NCI-H2107 (cell line): ENCODE measurements at places on chromosomes 11 and 22.

DNA sequence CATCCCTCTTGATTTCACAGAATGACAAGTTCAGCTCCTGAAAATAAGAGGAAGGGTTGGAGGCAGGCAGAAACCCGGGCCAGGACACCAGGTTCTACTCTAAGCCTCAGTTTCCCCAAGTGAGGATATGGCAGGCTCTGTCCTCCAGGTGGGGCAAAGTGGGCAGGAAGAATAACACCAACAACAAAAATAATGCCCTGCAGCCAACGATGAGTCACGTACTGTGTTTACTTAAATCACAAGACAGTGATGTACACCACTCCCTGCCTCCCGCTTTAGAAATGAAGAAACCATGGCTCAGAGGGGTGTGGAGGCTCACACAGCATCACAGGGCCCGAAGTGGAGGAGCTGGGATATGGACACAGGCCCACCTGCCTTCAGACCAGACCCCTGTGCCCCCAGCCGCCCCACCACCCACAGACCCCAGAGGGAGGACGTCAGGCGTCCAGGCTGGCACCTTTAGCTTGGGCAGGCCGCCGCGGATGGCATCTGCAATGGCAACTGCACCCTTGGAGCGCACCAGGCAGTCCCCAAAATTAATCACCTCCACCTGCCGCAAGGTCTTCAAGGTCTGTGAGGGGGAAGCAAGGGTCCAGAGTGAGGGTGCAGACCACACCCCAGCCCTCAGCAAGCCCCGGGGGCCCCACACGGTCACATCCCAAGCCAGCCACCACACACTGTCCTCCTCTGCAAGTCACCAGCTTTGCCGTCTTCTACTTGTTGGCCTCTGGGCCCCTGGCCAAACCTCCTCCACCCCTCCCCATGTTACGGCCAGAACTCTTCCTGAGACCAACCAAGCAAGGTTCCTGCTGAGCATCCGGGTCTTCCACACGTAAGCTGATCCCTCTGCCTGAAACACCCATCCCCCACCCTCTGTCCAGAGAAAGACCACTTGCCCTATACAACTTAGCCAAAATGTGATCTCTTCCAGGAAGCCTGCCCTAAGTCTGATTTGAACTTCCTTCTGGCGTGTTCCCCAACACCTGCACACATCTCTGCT lies 15.8 kb upstream of the CHADL start:
- DNase-seq, result no peak

DNA sequence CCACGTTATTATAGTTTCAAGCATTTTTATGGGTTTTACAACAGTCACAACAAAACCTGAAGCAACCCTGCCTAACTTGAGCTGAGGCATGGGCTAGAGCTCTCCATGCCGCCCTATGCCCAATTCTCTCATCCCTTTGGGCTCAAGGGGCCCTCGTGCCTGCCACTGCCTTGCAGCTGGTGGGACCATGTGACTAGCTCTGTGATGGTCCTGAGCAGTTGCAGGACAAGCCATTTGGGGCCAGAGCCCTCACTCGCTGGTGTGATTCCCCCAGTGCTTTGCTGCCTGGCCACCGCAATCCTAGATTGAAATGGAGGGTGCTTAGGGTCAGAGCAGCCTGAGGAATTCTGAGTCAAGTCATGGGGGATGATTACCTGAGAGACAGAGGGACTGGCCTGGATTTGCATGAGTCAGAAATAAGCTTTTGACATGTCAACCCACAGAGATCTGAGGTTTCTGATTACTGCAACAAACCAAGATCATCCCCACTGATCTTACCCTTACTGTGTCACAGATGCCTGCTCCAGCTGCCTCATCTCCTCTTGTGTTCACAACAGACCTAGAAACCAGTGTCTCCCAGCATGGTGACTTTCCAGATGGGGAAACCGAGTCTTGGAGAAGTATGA lies 323.7 kb downstream of the BRD1 start:
- no peak for DNase-seq

- DNase-seq, result no peak
Measured at GRCh38 chr11:1461826-1462697, 24.5 kb downstream of the MOB2 start.

DNA sequence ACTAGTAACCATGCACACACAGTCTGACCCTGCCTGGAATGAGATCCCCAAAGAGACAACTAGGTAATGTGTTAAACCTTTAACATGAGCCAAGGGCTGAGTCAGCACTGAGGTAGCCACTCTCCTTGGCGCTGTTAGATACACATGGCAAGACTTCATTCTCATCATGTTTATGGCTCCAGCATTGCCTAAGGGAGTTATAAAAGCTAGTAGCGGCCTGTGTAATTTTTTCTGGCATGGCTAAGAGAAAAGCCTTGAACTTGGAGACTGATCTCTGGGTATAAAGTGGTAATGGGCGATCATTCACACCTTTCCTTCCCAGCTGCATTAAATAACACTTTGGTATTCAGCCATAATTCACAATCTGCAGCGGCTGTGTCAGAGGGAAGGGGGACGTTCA lies 779.7 kb upstream of the LRRC4C start:
- no peak for DNase-seq

GRCh38 chr11:113021111-113021510 lies 59.9 kb downstream of the NCAM1 start:
- no peak for DNase-seq

DNA sequence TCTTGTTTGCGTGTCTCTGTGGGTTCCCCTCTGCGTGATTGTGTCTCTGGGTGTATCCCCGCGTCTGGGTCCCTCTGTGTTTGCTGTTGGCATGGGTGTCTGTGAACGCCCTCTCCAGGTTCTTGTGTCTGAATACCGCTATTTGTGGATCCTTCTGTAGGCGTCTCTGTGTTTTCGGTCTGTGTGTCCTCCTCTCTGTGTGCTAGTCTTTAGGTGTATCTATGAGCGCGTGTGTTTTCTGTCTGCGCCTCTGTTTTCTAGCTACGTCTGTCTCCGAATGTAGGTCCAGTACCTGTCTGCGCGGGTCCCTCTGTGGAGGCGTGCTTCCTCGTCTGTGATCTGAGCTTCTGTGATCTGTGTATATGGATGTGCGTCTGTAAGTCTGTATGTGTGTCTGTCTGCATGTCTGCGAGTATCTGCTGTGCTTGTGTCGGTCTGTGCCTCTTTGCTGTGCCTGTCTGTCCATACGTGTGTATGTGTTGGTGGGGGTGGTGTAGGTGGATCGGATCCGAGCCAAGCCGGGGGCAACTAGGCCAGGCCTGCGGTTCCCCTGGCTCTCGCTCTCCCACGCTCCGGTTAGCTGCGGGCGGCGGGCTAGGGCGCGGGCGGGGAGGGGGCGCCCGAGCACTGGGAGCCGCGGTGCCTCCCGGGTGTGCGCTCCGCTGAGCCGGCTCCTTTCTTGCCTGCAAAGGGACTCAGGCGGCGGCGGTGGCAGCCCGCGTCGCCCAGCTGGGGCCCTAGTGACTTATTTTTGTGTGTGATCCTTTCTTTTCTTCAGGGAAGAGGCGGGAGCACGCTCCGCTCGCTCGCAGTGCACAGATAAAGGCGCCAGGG lies 105.3 kb upstream of the E2F8 start:
- DNase-seq, result no peak

GRCh38 chr22:23700706-23701105 lies 9.9 kb downstream of the RGL4 start:
- DNase-seq, result no peak

DNA sequence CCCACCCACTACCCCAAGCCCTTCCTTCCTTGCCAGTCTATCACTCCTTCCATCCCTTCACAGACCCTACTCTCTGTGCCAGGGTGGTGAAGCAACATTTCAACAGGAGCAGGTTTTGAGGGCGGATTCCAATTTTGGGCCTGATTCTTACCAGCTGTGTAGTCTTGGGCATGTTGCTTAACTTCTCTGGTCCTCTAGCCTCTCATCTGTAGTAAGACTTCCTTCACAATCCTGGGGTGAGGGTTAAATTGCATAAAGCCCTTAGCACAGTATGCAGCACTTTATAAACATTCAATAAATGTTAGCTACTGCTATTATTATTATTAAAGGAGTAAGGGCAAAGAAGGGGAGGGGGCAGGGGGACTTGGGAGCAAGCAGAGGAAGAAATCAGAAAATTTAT lies 5.0 kb upstream of the RNF185 start:
- no peak for DNase-seq

DNA sequence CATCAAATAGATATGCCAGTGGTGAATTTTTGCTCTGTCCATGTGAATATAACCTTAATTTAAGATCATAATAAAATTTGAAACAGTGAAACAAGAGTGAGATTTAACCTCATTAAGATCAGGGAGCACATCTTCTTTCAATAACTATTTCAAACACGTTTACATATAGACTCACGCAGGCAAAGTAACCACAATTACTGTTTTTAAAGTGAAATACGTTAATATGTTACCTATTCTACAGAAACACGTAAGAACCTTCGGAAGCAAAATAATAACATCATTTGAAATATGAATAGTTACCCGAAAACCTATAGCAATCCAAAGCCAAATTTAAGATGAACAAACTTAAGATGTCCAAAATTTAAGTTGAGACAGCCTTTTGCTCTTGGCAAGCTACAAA lies 136.2 kb upstream of the ZC3H12C start:
- DNase-seq, result no peak

DNA sequence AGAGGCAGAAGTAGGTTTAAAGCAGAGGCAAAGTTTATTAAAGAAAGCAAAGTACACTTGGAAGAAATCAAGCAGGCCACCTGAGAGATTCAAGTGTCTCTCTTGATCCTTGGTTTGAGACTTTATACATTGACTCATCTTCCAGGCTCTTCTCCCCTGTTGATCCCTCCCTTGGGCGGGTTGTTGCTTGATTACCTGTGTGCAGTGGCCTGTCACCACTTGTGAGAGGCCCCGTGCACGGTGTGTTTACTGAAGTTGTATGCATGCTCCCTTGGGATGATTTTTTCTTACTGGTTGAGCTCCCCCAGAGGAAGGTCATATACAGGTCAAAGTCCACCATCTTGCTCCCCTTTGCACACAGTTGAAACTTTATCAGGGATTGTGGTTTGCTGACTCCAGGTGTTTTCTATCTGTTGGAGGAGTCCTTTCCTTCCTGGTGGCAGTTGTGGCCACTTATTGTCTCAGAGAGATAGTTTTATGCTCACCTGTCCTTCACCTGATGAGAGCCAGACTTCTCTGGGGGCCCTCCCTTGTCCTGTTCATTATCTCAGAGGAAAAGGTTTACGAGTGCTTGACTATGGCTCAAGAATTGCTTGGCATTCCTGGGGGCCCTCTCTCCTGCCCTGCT lies 16.3 kb upstream of the RBMXL2 start:
- no peak for DNase-seq

DNA sequence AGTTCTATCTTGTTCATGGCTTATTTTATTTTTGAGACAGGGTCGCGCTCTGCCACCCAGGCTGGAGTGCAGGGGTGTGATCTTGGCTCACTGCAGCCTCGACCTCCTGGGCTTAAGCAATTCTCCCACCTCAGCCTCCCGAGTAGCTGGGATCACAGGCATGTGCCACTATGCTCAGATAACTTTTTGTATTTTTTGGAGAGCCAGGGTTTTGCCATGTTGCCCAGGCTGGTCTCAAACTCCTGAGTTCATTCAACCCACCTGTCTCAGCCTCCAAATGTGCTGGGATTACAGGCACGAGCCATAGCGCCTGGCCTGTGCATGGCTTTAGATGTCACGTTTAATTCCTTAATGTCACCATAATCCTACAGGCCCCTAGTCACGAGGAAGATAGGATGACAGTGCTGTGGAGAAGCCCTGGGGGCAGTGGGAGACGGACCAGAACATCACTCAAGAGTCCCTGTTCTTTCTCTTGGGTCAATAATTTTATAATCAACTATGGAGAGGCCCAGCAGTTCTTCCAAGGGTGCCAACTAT lies 99.5 kb downstream of the RDX start:
- DNase-seq, result no peak

DNA sequence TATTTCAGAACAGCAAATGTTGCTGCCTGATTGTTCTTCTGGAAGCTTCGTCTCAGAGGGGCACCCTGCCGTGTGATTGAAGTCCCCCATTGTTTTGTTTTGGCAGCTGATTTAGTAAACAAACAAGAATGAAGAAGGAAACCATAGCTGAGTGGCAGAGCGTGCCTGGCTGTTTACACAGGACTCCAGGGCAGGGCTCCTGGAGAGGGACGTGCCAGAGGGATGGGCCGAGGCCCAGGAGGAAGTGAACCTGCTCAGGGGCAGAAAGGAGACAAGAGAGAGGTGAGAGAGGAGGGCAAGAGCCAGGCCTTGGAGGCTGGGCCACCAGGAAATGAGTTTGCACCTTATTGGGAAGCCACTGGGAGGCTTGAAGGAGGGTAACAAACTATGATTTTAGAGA lies 85.5 kb upstream of the B3GAT1 start:
- DNase-seq, result no peak

DNA sequence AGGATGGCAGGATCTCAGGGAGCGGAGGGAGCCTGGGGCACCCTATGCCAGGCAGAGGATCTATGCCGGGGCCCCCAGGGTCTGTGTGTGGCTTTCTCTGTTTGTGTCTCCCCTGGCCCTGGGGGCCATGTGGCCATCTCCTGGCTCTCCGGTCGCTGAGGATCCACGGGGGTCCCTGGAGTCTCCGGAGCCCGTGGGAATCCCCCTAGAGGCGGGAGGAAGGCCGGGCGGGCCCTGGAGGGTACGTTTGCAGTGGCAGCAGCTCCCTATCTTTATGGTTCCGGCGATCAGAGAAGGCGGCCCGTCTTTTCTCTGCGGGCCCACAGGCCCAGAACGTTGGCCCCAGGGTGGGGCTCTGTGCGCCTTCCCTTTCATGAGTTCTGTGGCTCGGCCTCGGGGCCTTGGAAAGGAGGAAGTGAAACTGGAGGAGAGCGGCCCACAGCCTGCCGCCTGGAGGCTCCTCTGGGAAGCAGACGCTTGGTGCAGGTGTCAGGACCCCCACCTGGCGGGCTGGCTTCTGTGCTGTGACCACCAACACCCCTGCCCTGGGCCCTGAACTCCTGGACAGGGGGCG lies 82.1 kb downstream of the KCNQ1 start:
- no peak for DNase-seq

- no peak for DNase-seq
Measured at GRCh38 chr11:86508604-86509587, 134.2 kb downstream of the CCDC81 start.

- DNase-seq, result no peak
Measured at GRCh38 chr11:36346562-36347383, 50.7 kb downstream of the PRR5L start.

- DNase-seq, result no peak
Measured at GRCh38 chr22:20430720-20431510, 6.7 kb downstream of the SCARF2 start.

- no peak for DNase-seq
Measured at GRCh38 chr11:119784421-119784820, 55.4 kb upstream of the NECTIN1 start.
